ENCODE measurements at places on chromosomes 5 and 9.

DNA sequence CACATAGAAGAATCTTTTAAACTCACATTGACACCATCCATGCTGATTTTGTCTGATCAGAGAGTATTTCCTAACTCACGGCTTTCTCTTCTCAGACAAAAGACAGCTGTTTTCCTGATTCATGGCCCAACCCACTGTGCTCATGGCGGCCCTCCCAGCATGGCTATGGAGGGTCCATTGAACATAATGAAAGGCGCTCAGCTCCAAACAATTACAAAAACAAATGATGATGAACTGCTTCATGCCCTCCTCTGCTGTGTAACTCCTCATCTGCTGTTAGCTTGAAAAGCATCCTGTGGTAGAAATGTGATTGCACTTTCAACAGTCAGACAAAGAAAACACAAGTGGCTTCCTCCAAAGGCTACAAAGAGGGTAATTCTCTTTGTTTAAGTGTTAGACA, 673.8 kb downstream of the PRELID2 start:
- DNase-seq, result no peak
- H3K36me3 ChIP-seq, result no peaks in the 10 kb centered on the region
- H3K4me1 ChIP-seq, result no peaks in the 10 kb centered on the region

- H3K27ac ChIP-seq, result no peak overlapping the region
- DNase-seq, result no peak
- no peak overlapping the region for H3K4me3 ChIP-seq
- H3K36me3 ChIP-seq, result no peaks in the 10 kb centered on the region
- H3K4me1 ChIP-seq, result no peaks in the 10 kb centered on the region
- H3K27me3 ChIP-seq, result no peaks in the 10 kb centered on the region
Measured at GRCh38 chr9:110364451-110364850, 26.8 kb upstream of the TXNDC8 start.

DNA sequence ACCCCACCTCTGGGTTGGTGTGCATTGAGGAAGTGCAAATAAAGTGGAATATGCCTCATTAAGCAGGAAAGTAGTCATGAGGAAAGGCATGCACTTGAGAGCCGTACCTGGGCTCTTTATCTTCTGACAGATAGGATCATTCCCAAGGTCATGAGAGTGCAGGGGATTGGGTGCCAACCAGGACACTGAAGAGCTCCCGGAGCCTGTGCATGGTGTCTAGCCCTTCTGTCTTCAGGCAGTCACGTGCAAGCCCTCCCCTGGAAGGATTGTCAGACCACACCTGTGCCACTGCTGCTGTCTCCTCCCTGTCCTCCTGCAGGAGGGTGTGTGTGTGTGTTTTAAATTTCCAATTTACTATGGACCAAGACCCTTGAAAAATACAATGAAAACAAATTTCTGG, 69.6 kb downstream of the PDE8B start:
- no peak overlapping the region for H3K27ac ChIP-seq
- no peak for DNase-seq
- no peaks in the 10 kb centered on the region for H3K4me1 ChIP-seq
- peaks cover 1% of the 10 kb centered on the region for H3K36me3 ChIP-seq
- H3K4me3 ChIP-seq, result no peak overlapping the region
- H3K27me3 ChIP-seq, result peaks cover 20% of the 10 kb centered on the region

GRCh38 chr9:90706230-90706629, 63.6 kb upstream of the DIRAS2 start:
- H3K27me3 ChIP-seq, result peaks cover 40% of the 10 kb centered on the region
- no peak overlapping the region for H3K27ac ChIP-seq
- DNase-seq, result no peak
- H3K4me1 ChIP-seq, result no peaks in the 10 kb centered on the region
- no peaks in the 10 kb centered on the region for H3K36me3 ChIP-seq
- no peak overlapping the region for H3K4me3 ChIP-seq

- DNase-seq, result no peak
- H3K27ac ChIP-seq, result no peak overlapping the region
- H3K4me3 ChIP-seq, result no peak overlapping the region
- no peaks in the 10 kb centered on the region for H3K4me1 ChIP-seq
- no peaks in the 10 kb centered on the region for H3K27me3 ChIP-seq
- no peaks in the 10 kb centered on the region for H3K36me3 ChIP-seq
Measured at GRCh38 chr9:18606846-18607245, 132.9 kb downstream of the ADAMTSL1 start.

DNA sequence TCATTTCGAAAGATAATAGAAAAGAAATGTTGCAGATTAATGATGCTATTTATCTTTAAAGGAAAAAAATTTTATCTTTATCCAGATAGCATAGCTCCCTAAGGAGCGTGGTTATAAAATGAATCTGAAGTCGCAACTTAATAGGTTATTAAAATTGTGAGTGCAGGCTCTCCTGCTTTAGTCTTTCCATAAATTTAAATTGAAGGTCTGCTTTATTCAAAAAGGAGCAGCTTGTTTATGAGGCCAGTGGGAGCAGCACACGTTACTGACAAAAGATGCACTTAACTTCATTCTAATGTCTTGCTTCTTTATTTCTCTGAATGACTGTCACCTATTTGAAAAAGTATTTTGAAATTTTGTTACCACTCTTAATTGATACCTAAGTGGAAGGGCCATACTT, 95.0 kb downstream of the ZCCHC7 start:
- H3K36me3 ChIP-seq, result peaks cover 1% of the 10 kb centered on the region
- DNase-seq, result no peak
- H3K4me1 ChIP-seq, result peaks cover 19% of the 10 kb centered on the region
- no peak overlapping the region for H3K27ac ChIP-seq
- no peak overlapping the region for H3K4me3 ChIP-seq

GRCh38 chr9:99368341-99369326, 146.6 kb downstream of the SEC61B start:
- H3K4me3 ChIP-seq, result no peak overlapping the region
- H3K4me1 ChIP-seq, result peaks cover 7% of the 10 kb centered on the region
- no peaks in the 10 kb centered on the region for H3K36me3 ChIP-seq

- H3K4me1 ChIP-seq, result peaks cover 57% of the 10 kb centered on the region
- peaks cover 21% of the 10 kb centered on the region for H3K36me3 ChIP-seq
- H3K27me3 ChIP-seq, result no peaks in the 10 kb centered on the region
- H3K4me3 ChIP-seq, result peak overlapping the region; percentile 39
- peak overlapping the region; percentile 97 for H3K27ac ChIP-seq
Measured at GRCh38 chr9:4600368-4600767, 61.7 kb upstream of the PLPP6 start.

DNA sequence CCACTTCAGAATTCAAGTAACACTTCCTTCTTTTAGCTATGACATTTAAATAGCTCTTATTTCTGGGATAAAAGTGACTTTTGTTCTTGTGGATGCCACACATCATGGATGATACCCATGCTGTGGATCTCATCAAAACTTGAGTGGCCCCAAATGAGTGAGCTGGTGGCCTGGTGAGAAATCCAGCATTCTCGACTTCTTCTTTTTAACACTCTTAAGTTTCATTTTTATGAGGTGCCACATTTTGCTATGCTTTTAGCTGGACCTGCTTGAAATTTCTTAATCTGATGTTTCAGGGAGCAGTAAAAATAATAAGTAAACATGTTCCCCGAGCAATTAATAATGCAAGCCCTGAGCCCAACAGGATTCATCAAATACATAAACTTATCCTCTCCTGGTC, 384.8 kb upstream of the MEF2C start:
- no peaks in the 10 kb centered on the region for H3K4me1 ChIP-seq
- no peak for DNase-seq
- H3K4me3 ChIP-seq, result no peak overlapping the region
- H3K36me3 ChIP-seq, result no peaks in the 10 kb centered on the region
- H3K27ac ChIP-seq, result no peak overlapping the region
- H3K27me3 ChIP-seq, result no peaks in the 10 kb centered on the region

- H3K4me3 ChIP-seq, result no peak overlapping the region
- H3K27me3 ChIP-seq, result no peaks in the 10 kb centered on the region
- DNase-seq, result no peak
- H3K27ac ChIP-seq, result no peak overlapping the region
- no peaks in the 10 kb centered on the region for H3K36me3 ChIP-seq
- H3K4me1 ChIP-seq, result no peaks in the 10 kb centered on the region
Measured at GRCh38 chr9:117074342-117074662, 340.6 kb downstream of the ASTN2 start.

DNA sequence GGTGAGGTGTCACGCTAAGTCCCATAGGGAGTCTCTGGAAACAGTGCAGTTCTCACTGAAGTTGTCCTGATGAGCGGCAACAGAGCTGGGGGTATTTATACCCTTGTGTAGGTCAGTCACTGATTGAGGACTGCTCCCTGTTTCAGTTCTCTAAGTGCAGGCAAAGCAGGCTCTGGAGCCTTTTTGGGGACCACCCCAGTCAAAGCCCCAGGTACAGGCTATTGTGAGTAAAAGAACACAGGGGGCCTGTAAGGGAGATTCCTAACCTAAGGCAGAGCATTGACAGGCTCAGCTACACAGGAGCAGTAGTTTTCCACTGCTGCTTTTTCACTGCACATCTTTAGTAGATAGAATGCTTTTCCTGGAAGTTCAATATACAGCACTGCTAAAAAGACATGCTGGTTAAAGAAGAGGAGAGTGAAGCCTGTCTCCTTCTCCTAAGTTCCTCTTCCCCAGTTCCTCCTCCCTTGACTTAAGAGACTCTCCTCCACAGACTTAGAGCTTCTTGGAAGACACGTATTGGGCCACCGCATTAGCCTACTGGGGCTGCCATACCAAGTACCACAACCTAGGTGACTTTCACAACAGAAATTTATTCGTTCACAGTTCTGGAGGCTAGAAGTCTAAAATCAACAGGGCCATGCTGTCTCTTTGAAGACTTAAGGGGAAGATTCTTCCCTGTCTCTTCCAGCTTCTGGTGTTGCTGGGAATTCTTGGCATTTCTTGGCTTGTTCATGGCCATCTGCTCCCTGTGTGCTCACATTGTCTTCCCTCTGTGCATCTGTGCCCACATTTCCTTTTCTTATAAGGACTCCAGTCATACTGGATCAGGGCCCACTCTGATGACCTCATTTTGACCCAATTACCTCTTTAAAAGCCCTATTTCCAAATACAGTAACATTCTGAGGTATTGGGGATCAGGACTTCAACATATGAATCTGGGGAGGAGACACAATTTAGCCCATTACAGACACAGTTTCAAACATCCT, 221.0 kb downstream of the ESM1 start:
- no peak overlapping the region for H3K4me3 ChIP-seq
- H3K4me1 ChIP-seq, result peaks cover 13% of the 10 kb centered on the region
- no peak overlapping the region for H3K27ac ChIP-seq
- H3K36me3 ChIP-seq, result no peaks in the 10 kb centered on the region
- no peaks in the 10 kb centered on the region for H3K27me3 ChIP-seq
- no peak for DNase-seq

DNA sequence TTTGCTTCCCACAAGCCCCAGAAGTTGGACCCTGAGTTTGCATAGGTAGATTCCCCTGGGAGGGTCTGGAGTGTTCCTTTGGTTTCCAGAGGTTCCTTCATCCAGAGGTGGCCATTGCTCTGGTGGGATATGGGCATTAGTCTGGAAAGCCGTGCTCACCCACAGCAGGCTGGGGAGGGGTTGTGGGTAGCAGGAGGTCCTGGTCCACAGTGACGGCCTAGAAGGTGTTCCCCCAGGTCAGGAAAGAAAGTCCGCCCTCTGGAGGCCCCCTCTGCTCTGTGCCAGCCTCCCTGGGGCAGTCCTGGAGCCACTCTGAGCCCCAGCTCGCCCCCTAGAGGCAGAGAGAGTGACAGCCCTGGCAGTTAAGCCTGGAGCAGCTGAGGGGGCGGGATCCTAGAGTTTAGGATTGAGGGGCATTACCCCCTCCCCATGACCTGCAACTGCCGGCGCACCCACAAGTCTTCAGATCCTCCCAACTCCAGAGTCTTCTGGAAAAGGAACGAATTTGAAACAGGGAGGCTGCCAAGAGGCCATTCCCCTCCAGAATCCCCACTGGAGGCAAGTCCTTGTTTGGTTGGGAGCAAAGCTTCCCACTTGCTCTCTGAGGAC, 36.8 kb downstream of the NDST1 start:
- DNase-seq, result peak; percentile 40
- no peak overlapping the region for H3K4me3 ChIP-seq
- peaks cover 3% of the 10 kb centered on the region for H3K36me3 ChIP-seq

- no peak overlapping the region for H3K4me3 ChIP-seq
- no peak overlapping the region for H3K27ac ChIP-seq
- DNase-seq, result no peak
- peaks cover 17% of the 10 kb centered on the region for H3K4me1 ChIP-seq
- peaks cover 66% of the 10 kb centered on the region for H3K36me3 ChIP-seq
Measured at GRCh38 chr5:96902876-96903275, 26.6 kb downstream of the ERAP2 start.

GRCh38 chr5:156681265-156681664, 168.8 kb upstream of the PPP1R2B start:
- H3K4me1 ChIP-seq, result no peaks in the 10 kb centered on the region
- no peak overlapping the region for H3K27ac ChIP-seq
- H3K4me3 ChIP-seq, result no peak overlapping the region
- H3K36me3 ChIP-seq, result no peaks in the 10 kb centered on the region
- peaks cover 23% of the 10 kb centered on the region for H3K27me3 ChIP-seq

DNA sequence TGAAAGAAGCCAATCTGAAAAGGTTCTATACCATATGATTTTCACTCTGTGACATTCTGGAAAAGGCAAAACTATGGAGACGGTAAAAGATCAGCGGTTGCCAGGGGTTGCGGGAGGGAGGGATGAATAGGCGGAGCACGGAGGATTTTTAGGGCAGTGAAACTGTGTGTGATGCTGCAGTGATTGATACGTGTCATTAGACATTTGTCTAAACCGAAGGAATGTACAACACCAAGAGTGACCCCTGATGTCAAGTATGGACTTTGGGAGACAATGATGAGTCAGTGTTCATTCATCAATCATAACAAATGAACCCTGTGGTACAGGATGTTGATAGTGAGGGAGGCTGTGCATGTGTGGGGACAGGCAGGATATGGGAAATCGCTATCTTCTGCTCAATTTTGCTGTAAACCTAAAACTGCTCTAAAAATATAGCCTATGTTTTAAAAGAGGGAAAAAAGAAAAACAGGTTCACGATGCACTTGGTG, 34.4 kb downstream of the ERGIC1 start:
- H3K36me3 ChIP-seq, result no peaks in the 10 kb centered on the region
- no peak overlapping the region for H3K27ac ChIP-seq
- peaks cover 34% of the 10 kb centered on the region for H3K4me1 ChIP-seq
- no peak for DNase-seq
- H3K27me3 ChIP-seq, result no peaks in the 10 kb centered on the region

GRCh38 chr5:126119887-126120442, 303.2 kb upstream of the GRAMD2B start:
- no peak overlapping the region for H3K4me3 ChIP-seq
- DNase-seq, result no peak
- H3K36me3 ChIP-seq, result no peaks in the 10 kb centered on the region
- no peaks in the 10 kb centered on the region for H3K4me1 ChIP-seq
- no peaks in the 10 kb centered on the region for H3K27me3 ChIP-seq

GRCh38 chr5:170464280-170465127, 39.3 kb upstream of the KCNIP1 start:
- H3K27me3 ChIP-seq, result peaks cover 34% of the 10 kb centered on the region
- H3K27ac ChIP-seq, result no peak overlapping the region
- no peak overlapping the region for H3K4me3 ChIP-seq
- no peak for DNase-seq

DNA sequence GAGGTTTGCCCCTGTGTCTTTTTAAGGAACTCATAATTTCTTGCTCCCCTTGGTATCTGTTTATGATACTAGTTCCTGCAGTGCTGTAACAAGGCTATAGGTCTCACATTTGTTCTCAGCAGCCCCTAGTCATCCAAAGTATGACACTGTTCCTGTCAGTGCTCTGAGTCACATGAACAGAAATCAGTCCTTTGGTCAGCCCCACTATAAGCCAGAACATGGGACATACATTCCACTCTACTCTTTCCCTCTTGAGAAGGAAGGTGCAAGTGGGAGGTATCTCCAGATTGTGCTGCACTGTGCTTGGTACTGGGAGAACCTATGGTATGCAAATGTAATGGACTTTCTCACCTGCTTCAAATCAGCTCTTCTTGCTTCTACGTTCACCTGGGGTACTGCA, 87.0 kb downstream of the IARS1 start:
- H3K4me3 ChIP-seq, result no peak overlapping the region
- no peak for DNase-seq
- peaks cover 26% of the 10 kb centered on the region for H3K36me3 ChIP-seq
- H3K27ac ChIP-seq, result no peak overlapping the region

Measured in central memory CD8-positive, alpha-beta T cell (primary cell).